ENCODE measurements at places on chromosomes 4 and X.

DNA sequence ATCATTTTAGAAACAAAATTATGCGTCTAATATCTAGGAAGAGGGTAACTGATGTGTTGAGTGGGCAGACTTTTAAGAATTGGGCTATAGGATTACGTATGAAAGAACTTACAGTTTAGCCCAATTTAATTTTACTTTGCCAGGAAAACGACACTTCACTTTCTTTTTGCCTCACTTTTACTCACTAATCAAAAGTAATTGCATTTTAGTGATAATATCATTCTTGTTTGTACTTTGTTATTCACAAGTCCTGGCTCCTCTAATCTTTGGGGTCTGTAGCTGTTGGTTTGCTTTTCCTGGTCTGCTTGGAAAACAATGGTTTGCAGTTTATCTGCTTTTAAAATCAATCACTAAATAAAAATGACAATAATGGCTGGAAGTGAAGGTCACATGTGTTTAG, 2.9 kb upstream of the ARX start:
- DNase-seq = no peak

DNA sequence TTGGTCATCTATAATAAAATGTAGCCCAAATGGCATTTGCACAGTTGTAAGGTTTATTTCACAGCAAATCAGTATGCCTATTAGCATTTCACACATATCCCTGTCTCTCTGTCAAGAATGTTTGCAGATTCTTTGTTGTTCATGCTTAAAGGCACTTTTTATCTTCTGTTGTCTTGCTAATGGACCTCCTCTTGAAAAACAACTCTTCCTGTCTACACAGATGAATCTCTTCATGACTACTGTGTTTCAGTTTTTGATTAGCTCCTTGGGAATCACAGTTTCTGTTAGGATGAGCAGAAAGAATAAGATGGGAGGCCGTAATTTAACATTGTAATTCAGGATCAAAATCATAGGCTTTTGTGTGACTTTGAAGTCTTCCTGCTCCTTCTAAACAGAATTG, 35.5 kb upstream of the SLC4A4 start:
- no peak for DNase-seq

DNA sequence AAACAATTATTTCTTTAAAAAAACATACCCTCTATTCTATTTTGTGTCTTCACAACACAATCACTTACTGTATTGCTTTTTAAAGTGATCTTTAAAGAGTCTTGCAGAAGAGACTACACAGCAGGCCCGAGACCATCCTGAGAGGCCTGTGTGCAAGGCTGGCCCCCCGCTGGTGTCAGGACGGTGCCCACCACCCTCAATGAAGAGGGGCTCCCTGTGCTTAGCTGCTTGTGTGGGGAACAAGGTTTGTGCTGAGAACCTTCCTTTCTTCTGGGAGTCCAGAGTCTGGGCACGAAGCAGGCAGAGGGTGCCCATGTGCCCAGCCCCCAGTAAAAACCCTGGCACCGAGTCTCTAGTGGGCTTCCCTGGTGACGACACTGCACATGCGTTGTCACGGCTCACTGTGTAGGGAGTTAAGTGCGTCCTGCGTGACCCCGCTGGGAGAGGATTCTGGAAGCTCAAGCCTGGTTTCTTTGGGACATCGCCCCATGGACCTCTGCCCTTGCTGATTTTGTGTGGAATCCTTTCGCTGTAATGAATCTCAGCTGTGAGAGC, 22.0 kb downstream of the RGS12 start:
- DNase-seq = no peak

DNA sequence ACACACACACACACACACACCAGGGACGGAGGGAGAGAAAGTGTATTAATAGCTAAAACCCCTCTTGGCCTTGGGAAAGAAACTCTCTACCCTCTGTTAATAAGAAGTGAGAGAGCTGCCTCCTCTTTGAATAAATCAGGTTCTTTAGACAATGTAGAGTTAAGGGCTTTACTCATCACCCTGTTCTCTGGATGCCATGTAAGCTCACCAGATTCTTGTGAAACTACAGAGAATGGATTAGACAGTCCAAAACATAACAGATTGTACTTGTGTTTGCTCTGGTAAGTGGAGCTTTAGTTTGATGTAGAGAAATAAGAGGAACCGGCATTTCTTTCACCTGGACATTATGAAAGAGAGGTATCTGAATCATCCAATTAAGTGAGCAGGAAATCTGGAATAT, 263.2 kb downstream of the DMD start:
- no peak for DNase-seq

DNA sequence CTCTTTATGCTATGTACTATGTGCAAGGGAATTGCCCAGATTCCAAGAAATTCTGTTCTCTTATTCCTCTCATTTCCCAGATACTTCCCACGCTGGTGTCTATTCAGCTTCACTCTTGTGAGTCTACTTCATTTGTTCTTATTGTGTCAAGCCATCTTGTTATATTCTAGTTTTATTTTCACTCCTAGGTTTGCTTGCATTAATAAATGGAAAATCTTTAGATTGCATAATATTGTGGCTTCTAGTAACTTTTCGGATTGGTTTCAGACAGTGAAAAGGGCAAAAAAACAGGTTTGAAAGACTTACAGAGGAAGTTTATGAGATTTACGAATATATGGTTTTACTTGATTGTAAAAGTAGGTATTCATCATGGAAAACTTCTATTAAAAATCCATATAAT, 128.4 kb downstream of the BTC start:
- no peak for DNase-seq

DNA sequence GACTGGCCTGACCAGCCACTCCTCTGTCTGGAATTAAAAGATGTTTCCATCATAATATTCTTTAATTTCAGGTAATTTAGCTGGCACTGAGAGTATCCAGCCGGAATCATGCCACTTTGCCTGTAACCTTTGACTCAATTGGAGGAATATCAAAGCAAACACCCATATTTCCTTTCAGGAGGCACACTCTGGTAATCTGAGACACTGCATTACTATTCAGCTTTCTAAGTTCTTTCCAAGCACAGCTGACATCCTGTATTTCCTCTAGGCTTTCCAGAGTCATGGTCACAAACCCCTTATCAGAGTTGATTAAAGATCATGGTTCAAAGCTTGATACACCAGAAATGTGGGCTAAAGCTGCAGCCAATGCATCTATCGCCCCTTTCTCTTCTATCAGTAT, 29.3 kb downstream of the INTS12 start:
- DNase-seq = no peak

All from muscle of arm (tissue), 14 donors.